ENCODE measurements at places on chromosomes 11 and 22. TPM values are rescaled to one million over a fixed set of nuclear protein-coding genes. Genes with fewer than 3 reads are reported as not detected.

The CBLIF gene
- not detected for total RNA-seq

The ATP5MG gene
- 138 TPM for total RNA-seq

The CREB3L1 gene
- total RNA-seq: 83.1 TPM

The CASP5 gene
- not detected for total RNA-seq

The GGTLC2 gene
- 1.4 TPM for total RNA-seq

The ST14 gene
- total RNA-seq: not detected

The YPEL1 gene
- total RNA-seq: 6.0 TPM

DNA sequence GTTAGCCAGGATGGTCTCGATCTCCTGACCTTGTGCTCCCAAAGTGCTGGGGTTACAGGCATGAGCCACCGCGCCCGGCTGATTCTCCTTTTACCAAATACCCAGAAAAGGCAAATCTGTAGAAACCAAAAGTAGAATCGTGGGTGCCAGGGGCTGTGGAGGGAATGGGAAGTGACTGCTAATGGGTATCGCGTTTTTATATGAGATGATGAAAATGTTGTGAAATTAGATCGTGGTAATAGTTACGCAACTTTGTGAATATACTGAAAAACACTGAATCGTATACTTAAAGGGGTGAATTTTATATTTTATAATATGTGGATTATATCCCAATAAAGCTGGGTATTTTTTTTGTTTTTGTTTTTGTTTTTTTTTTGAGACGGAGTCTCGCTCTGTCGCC is 48.2 kb upstream of the CREB3L1 start:
- no peak overlapping the region for H3K4me3 ChIP-seq
- no peaks in the 10 kb centered on the region for H3K36me3 ChIP-seq
- H3K27ac ChIP-seq: no peak overlapping the region
- peaks cover 12% of the 10 kb centered on the region for H3K27me3 ChIP-seq
- no peak for DNase-seq

- no peak overlapping the region for H3K4me3 ChIP-seq
- H3K4me1 ChIP-seq: no peaks in the 10 kb centered on the region
- H3K36me3 ChIP-seq: no peaks in the 10 kb centered on the region
- H3K27ac ChIP-seq: no peak overlapping the region
Observed at GRCh38 chr11:117997823-117998579, 11.8 kb downstream of the IL10RA start.

DNA sequence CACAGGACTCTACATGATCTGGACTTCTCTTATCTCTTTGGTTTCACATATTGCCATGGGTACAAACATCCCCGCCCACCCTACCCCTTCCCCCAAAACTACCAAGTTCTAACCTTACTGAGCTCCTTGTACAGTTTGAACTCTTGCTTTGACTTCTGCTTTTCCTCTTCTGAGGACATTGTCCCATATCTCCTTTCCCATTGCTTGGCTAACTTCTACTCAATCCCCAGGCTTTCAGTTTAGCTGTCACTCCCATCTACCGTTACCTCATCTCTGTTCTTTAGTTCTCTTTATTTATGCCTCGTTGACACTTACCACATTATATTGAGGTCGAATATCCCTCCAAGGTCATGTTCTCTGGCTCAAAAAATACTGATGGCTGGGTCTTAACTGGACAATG is 393.5 kb upstream of the CADM1 start:
- peaks cover 10% of the 10 kb centered on the region for H3K4me1 ChIP-seq
- H3K27me3 ChIP-seq: no peaks in the 10 kb centered on the region
- no peak overlapping the region for H3K4me3 ChIP-seq

DNA sequence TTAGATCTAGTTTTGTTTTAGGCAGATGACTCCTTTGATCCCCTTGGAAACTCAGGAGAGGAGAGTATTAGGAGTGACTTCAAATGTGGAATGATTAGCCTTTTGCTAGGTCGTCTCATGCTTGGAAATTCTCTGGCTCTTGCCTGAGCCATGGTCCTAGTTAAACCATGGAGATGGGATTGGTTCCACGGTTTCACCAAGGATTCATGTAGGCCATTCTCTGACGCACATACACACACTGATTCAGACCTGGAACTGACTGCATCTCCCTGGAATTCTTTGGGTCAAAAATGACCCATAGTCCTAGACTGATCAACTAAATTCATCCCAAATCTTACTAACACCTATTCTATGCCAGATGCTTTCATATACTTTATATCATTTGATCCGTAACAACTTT is 56.5 kb downstream of the POLD3 start:
- no peaks in the 10 kb centered on the region for H3K27me3 ChIP-seq
- H3K4me1 ChIP-seq: no peaks in the 10 kb centered on the region
- peaks cover 2% of the 10 kb centered on the region for H3K36me3 ChIP-seq
- no peak overlapping the region for H3K27ac ChIP-seq
- DNase-seq: no peak
- H3K4me3 ChIP-seq: no peak overlapping the region

DNA sequence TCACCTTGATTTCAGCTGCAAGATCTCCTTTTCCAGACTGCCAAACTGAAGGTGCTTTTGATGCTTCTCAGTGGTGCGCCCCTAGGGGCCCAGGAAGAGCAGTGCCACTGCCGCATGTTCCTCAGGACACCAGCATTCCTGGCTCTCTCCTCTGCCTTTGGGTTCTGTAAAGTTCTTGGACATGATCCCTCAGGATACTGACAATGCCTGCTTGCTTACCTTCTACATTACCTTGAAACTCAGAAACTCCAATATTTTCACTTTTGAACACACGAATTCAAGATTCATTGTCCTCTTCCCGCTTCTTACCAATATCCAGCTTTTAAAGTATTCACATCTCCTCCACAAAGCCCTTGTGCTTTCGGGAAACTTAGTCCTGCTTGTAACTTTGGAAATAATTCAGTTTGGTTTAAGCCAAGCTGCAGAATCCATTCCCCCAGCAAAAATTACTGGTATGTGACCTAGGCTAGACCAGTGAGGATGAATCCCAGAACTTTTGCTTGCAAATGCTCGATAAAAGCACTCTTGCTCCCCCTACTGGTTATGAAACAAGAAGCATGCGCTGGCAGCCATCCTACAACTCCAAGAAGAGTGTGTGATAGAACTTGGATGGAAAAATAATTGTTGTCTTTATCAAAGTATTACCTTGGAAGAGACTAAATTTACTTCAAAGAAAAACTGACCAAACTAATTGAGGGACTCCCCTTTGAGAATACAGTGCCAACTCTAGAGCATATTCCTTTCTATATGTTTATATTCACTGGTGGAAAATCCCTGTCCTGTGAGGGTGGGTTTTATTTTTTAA is 16.5 kb upstream of the OR5B21 start:
- DNase-seq: no peak
- peak overlapping the region; percentile 20 for H3K27ac ChIP-seq
- H3K4me1 ChIP-seq: peaks cover 10% of the 10 kb centered on the region
- peaks cover 17% of the 10 kb centered on the region for H3K27me3 ChIP-seq

- no peaks in the 10 kb centered on the region for H3K4me1 ChIP-seq
- no peaks in the 10 kb centered on the region for H3K27me3 ChIP-seq
- no peak for DNase-seq
- no peak overlapping the region for H3K27ac ChIP-seq
- no peak overlapping the region for H3K4me3 ChIP-seq
Observed at GRCh38 chr11:123543797-123544196, 110.6 kb downstream of the SCN3B start.

- H3K4me1 ChIP-seq: peaks cover 39% of the 10 kb centered on the region
- H3K27ac ChIP-seq: peak overlapping the region; percentile 24
- H3K4me3 ChIP-seq: no peak overlapping the region
- H3K36me3 ChIP-seq: no peaks in the 10 kb centered on the region
Observed at GRCh38 chr11:116990061-116990473, 108.2 kb downstream of the SIK3 start.

DNA sequence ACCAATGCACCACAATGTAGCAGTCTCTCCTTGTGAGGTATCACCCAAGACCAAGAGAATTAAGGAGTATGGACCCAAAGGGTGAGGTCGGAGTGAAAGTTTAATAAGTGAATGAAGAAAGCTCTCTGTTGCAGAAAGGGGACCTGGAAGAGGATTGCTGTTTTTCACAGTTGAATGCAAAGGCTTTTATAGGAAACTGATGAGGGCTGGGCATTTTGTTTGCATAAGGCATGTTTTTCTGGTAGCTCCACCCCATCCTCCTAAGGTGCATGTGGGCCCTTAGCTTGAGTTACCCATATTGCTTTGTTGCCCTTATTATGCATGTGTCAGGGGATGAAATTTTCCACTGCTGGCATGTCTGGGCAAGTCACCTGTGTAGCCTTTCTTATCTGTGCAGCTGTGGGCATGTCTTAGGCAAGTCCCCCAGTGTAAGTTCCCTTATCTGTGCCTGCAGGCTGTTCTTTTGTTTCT is 64.7 kb downstream of the BDNF start:
- no peak for DNase-seq
- no peaks in the 10 kb centered on the region for H3K4me1 ChIP-seq
- no peak overlapping the region for H3K27ac ChIP-seq
- peaks cover 22% of the 10 kb centered on the region for H3K27me3 ChIP-seq
- H3K4me3 ChIP-seq: no peak overlapping the region

DNA sequence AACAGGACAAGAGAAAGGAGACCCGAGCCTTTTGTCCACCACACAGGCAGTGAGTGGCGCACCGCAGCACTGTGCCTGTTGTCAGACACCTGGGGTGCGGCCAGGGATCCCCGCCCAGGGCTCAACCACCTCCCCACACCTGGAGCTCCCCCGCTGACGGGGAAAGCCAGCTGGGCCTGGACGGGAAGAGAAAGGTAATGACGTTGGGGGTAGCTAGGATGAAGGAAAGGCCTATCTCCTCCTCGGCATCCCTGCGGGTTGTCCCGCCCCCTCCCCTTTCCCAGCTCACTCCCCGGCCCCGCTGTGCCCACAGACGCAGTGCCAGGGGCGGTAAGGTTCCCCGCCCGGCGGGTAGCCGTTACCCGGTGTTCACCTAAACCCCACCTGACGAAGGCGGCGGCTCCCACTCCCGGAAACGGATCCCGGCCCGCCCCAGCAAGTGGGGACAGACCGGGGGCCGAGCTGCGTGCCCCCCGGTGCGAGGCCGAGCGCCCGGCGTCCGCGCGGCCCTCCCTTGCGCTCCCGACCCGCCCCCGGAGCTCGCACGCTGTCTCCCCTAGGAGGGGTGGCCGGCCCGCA is 495 bp downstream of the HYOU1 start:
- H3K4me1 ChIP-seq: peaks cover 31% of the 10 kb centered on the region
- H3K27ac ChIP-seq: peak overlapping the region; percentile 99
- peak overlapping the region; percentile 93 for H3K4me3 ChIP-seq
- DNase-seq: no peak
- H3K36me3 ChIP-seq: peaks cover 19% of the 10 kb centered on the region
- no peaks in the 10 kb centered on the region for H3K27me3 ChIP-seq

DNA sequence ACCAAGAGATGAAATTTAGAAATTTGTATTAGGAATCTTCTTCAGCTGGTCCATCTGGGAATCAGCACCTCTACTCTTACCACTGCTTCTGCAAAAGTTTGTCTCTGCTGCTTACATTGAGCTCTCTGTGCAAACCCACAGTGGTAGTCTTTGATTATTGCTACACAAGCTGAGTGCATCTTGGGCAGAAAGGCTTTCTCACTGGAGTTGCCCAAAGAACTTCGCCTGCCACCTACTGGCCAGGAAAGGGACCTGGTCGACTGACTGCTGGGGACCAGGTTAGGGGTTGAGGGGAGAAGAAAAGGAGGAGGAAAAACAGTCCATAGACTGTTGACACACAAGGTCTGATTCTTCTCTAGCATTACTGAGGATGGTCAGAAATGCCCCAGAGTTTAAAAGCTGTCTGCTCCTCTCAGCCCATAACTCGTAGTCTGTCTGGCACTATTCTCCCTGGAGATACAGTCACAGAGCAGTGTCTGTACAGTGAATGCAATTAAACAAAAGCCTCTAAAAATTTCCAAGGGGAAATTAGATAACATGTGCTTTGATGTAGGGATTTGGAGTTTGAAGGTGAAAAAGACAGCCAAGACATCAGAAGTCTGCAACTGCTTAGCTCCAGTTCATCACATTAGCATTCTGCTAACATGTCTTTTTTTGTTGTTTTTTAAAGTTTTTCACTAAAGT is 215.0 kb upstream of the CTSC start:
- no peak overlapping the region for H3K4me3 ChIP-seq
- peaks cover 36% of the 10 kb centered on the region for H3K27me3 ChIP-seq
- peaks cover 8% of the 10 kb centered on the region for H3K4me1 ChIP-seq
- no peak overlapping the region for H3K27ac ChIP-seq

GRCh38 chr11:103648054-103648453 is 388.4 kb upstream of the DDI1 start:
- DNase-seq: no peak
- H3K27me3 ChIP-seq: no peaks in the 10 kb centered on the region
- no peaks in the 10 kb centered on the region for H3K4me1 ChIP-seq
- H3K36me3 ChIP-seq: peaks cover 7% of the 10 kb centered on the region

GRCh38 chr22:38170469-38170868 is 11.2 kb downstream of the PLA2G6 start:
- H3K27ac ChIP-seq: no peak overlapping the region
- H3K36me3 ChIP-seq: peaks cover 3% of the 10 kb centered on the region
- DNase-seq: no peak
- H3K4me1 ChIP-seq: peaks cover 17% of the 10 kb centered on the region
- no peaks in the 10 kb centered on the region for H3K27me3 ChIP-seq
- no peak overlapping the region for H3K4me3 ChIP-seq

GRCh38 chr11:3086114-3086513 is 28.9 kb upstream of the CARS1 start:
- peaks cover 2% of the 10 kb centered on the region for H3K36me3 ChIP-seq
- peak; percentile 53 for DNase-seq
- no peak overlapping the region for H3K27ac ChIP-seq
- H3K27me3 ChIP-seq: no peaks in the 10 kb centered on the region
- H3K4me3 ChIP-seq: no peak overlapping the region

GRCh38 chr11:36564376-36565030 is 3.3 kb upstream of the RAG1 start:
- H3K27ac ChIP-seq: no peak overlapping the region
- peaks cover 52% of the 10 kb centered on the region for H3K27me3 ChIP-seq
- DNase-seq: no peak
- no peaks in the 10 kb centered on the region for H3K36me3 ChIP-seq
- peak overlapping the region; percentile 67 for H3K4me3 ChIP-seq
- H3K4me1 ChIP-seq: peaks cover 5% of the 10 kb centered on the region

DNA sequence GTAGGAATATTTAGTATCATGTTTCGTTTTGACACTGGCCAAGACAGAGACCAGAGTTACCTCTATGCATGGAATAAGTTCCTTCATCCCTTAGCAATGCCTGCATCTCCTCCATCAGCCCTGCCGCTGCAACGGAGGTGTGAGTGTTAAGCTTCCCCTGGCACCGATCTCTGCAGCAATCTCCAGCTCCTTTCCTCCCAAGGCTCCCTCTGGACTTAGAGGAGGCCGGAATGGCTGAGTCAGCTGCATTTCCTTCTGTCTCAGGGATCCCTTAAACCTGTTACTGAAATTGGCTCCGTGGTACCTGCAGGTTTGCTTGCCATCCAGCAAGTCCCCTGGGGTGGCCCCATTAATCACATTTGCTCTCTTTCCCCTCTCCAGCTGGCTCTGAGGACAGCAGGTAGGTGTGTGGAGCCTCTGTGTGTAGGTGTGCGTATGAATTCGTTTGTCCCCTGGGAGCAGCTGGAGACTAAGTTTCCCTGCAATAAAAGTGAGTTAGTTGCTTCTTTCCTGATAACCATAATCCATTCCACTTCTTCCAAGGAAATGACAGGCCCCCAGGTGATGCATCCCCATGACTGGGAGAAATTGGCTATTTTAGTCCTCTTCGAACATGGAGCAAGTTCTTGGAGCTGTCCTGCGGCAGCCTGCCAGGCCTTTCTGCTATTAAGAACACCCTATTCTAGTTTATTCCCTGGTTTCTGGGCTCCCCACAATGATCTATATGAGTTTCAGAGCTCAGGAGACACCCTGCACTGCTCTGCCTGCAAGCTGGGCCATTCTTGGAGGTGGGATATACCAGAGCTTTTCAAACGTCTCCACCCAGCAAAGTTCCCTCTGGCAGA is 457.2 kb upstream of the CADM1 start:
- no peaks in the 10 kb centered on the region for H3K36me3 ChIP-seq
- H3K4me1 ChIP-seq: peaks cover 23% of the 10 kb centered on the region
- no peak for DNase-seq
- no peak overlapping the region for H3K4me3 ChIP-seq
- no peak overlapping the region for H3K27ac ChIP-seq

Measured in chondrocyte (in vitro differentiated cells).